ENCODE measurements at places on chromosomes 11 and 22.

DNA sequence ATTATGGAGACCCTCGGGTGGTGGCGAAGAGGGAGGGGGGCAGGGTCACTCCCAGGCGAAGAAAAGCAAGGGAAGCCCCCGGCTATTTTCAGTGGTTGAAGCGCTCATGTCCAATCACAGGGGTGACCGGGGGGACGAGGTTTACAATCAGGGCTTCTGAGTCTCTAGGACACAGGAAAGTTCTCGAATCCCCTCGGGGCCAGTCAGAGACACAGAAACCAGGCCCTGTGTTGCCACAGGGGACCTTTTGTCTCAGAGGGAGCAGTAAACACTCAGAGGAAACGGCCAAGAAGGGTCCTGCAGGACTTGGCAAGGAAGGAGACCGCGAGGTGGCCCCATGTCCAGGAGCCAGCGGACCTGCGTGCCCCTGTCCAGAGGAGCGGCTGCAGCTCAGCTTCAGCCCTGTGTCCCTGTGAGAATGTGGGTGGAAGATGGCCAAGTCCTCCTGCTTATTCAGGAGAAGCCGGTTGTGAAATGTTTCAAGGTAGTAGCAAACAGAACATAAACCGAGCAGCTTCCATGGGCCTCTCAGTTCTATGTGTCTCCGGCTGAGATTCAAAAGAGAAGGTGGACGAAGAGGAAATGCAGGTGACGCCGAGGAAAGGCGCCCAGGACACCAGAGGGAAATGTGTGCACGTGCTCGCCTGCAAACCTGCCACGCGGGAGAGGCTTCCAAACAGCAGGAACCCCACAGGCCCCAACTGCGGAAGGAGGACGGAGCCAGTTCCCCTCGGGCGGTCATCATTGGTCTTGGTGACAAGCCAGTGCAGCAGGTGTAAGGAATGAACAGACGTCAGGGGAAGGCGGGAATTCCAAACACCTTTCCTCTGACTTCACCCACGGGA lies 357.6 kb downstream of the BRD1 start:
- peak; percentile 76 for DNase-seq

GRCh38 chr22:31361743-31362142 lies 15.6 kb upstream of the PATZ1 start:
- no peak for DNase-seq

DNA sequence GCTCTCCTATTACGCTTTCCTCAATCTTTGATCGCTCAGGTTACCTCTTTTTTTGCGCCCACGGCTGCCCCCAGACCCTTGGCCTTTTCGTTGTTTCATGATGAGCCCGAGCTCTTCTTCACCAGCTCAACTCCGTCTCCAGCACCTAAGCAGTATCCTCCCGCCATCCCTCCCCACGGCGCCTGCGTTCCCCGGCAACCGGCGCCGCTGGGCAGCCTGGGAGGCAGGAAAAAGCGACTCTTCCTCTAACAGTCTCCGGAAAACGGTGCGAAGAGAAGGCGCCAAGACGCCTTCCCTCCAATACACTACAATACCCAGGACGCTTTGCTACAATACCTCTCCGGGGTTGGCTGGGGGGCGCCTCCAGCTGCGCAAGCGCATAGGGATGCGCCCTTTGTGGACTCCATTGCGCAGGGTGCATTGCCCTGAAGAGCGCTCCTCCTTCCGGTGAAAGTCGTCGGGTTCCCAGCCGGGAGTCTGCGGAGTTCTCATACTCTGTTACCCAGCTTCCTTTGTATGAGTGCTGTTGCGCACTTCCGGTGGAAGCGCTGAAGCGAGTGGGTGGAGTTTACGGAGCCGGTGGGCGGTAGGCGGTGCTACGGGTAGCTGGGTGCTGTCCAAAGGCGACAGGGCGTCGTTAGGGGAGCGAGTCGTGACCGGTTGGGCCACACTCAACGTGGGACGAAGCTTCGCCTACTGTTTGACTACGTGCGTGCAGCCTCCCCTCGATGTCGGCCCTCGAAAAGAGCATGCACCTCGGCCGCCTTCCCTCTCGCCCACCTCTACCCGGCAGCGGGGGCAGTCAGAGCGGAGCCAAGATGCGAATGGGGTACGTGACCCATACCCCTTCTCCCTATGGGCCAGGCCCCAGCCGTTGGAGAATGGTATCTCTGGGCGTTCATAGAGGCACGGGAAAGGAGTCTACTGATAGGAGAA lies at the start of the genes C2CD3 and PPME1:
Gene C2CD3 (minus strand): TSS at position 309 of the 936 bp plus-strand sequence. CDS start 210 bp downstream, at position 99.
Gene PPME1 (plus strand): TSS at position 596 of the 936 bp plus-strand sequence. CDS start 133 bp downstream, at position 729.
- peak; percentile 91 for DNase-seq

GRCh38 chr11:67654225-67654624 lies 3.7 kb upstream of the ACY3 start:
- no peak for DNase-seq

DNA sequence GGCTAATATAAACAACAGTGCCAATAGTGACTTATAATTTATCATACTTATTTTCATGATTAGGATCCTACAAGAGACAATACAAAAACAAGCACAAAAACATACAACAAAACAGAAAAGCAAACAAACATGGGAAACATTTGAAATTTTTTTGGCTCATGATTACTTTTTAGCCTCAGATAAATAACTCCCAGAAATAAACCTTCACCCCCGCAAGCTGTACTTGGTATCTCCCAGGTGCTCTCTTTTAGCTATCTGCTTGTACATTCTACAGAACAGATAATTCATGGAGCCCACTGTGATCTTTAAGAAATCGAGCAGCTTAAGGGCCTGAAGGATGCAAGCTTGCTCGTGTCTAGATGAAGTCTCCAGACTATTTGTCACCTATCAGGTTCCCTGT lies 883 bp downstream of the NXPE4 start:
- DNase-seq: no peak

DNA sequence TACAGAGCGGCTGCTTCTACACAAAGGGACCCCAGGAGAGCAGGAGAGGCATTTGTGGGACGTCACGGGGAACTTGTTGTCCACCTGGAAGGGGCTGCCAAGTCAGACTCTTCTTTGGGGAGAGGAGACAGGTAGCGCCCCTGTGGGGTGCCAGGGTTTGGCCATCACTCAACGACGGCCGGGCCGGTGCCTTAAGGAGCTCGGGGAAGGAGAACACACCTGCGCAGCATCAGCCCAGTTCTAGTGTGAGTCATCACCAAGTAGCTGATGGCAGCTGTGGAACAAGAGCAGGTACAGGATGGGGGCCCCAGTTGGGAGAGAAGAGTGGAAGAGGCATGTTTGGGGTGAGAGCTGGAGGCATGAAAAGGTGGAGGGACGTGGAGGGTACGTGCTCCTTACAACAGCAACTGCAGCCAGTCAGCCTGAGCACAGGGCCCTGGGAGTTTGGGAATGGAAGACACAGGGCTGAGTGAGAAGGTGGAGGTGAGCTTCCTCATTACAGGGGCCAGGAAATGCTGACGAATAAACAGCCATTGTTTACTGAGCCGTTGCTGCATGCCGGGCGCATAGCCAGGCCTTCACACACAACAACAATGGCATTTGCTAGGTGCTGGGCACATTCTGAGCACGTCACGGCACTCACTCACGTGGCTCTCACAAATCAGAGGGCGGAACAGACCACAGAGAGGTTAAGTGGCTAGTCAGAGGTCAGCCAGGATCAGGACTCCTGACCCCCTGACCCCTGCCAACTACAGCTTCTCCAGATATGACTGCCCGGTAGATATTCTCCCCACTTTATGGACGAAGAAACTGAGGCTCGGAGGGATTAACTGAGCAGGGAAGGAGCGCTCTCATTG lies 29.1 kb upstream of the TP53I11 start:
- peak; percentile 99 for DNase-seq

All from T47D (cell line).